ENCODE measurements at places on chromosomes 5 and 9.
A peak's percentile ranks its signal among the peaks of the same experiment; 100 is the strongest.

DNA sequence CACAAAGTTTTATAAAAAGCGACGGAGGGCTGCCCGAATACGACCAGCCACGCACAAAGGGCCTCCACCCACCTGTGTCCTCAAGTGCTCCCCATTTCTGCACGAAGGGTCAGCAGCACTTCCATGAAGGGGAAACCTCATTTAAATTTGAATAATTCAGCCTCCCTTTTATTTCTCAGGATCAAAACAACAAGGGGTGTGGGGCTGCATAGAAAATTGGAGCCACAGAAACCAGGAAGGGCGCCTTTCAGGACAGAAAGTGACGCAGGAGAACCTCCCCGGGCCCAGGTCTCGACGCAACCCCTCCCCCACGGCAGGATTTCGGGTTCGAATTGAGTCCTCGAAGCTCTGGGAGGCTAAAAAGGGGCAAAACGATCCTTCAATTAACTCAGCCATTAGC lies 2.1 kb downstream of the NRARP start:
- DNase-seq, result no peak

GRCh38 chr5:143605403-143606005 lies 202.0 kb upstream of the NR3C1 start:
- DNase-seq, result peak; percentile 48

- peak; percentile 51 for DNase-seq
Measured at GRCh38 chr9:97740848-97741821, 44.0 kb upstream of the XPA start.

DNA sequence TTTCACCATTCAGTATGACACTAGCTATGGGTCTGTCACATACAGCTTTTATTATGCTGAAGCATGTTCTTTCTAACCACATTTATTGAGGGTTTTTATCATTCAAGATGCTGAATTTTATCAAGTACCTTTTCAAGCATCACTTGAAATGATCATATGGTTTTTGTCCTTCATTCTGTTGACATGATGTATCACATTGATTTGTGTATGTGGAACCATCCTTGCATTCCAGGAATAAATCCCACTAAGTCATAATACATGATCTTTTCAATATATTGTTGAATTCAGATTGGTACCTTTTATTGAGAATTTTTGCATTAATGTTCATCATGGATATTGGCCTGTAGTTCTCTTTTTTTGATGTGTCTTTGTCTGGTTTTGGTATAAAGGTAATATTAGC lies 317.4 kb downstream of the NNT start:
- no peak for DNase-seq

DNA sequence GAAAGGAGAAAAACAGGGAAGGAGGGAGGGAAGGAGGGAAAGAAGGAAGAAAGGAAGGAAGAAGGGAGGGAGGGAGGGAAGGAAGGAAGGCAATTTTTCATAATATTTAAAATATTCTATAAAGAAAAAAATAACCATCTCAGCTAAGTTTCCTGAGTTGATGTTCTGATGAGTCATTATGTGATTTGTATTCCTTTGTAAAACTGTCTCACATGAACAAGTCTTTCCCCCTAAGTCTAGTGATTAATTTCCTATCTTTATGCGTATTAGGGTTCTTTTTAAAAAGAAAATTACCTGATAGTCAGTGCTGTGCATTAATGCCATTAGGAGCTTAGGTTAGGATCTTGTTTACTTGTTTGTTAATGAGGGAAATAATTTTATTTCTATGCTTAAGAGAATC lies 94.1 kb downstream of the RASEF start:
- no peak for DNase-seq

GRCh38 chr5:127959152-127959764 lies 124.3 kb upstream of the SLC12A2 start:
- DNase-seq, result peak; percentile 62

DNA sequence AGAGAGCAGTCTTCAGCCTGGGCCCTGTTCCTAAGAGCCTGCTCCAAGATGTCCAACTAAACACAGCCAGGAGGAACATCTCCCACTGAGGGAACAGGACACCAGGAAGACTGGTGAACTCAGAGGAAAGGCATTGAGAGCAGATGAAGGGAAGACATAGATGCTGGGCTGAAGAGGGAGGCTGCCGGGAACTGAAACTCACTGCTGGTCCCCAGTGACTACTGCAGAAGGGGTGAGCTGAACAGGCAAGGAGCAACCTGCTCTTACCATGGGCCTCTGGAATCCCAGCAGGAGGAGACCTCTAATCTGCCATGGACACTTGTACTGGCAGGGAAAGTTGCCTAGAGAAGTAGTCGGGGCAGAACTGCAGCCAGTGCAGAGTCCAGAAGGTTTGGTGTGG lies 95.7 kb downstream of the TRPM3 start:
- DNase-seq, result no peak

DNA sequence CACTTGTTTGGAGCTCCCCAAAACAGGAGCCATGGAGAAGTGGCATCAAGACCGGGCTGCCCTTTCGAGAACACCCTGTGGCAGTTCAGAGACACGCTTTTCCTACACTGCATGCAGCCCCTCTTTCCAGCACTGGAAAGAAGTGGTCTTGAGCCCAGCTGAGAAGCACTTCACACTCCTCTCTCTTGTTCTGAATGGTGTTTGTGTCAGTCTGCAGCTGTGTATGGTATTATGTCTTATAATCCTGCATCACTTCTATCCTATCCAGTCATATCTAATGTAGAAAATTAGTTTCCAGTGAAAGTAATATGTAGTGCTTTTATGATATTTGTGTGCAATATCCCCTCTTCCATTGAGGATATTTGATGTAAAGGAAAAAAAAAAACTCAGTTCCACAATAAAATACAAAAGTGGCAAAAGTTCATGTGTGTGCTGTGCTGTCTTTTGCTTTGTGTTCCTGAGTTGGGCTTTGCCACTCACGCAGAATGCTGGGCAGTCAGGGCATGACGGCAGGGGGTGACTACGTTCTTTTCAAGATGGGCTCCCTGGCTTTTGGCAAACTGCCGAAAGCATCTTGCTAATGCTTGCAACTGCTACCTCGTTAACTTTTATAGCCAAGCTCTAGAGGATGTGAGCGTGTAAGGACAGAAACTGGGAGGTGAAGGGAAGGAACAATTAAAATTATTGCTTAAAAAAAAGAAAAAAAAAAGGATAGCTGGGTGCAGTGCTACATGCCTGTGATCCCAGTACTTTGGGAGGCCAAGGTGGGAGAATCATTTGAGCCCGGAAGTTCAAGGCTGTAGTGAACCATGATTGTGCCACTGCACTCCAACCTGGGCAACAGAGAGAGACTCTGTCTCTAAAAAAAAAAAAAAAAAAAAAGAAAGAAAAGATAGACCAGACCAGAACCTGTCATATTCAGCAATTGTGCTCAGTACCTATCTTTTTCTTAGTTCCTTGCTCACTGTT lies 102.2 kb downstream of the MAP1B start:
- peak; percentile 27 for DNase-seq

DNA sequence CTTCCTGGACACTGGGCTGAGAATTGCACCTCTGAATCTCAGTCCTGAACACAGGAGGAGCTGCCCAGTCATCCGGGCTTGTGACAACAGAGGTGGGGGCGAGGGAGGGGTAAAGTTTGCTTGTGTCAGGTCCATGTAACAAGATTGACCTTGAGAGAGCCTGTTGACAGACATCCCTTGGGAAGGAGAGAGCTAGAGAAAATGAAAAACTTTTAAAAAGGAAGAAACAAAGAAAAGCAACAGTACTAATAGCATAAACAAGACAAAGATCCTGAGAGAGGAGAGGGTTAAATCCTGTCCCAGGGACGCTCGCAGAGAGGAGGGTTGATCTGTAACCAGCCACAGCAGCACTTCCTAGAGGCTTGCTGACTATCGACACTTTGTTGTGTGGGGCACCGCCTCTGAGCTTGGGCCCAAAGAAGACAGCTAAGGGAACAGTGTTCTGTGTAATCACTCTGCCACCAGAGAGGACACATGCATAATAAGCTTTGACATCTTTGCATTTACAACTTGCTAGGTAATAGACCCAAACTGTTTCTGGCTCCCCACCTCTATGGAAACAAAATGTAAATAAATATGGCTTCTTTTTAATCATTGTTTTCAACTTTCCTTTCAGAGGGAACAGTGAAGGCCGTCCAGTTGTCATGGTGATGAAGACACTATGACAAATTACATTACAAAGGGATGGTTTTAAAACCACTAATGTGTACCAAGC lies 363.7 kb downstream of the CSNK1G3 start:
- DNase-seq, result no peak

GRCh38 chr5:181166812-181167733 lies 19.7 kb downstream of the OR2V2 start:
- no peak for DNase-seq

DNA sequence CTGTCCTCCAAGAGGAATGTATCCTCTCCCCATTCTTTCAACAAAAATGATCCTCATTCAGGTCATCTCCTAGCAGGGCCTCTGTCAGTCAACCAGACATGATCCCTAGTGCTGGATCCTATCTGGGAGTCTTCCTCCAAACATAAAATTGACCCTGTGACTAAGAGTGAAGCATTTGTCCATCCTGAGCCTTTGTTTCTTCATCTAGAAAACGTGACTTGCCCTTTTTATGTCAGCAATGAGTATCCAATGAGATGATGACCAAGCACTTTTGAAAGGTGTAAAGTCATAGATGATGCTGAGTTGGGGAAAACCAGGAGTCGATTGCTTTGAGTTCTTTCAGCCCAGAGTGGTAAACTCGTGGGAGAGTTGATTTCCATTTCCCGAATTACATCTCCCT lies 143.3 kb downstream of the CMYA5 start:
- DNase-seq, result no peak

DNA sequence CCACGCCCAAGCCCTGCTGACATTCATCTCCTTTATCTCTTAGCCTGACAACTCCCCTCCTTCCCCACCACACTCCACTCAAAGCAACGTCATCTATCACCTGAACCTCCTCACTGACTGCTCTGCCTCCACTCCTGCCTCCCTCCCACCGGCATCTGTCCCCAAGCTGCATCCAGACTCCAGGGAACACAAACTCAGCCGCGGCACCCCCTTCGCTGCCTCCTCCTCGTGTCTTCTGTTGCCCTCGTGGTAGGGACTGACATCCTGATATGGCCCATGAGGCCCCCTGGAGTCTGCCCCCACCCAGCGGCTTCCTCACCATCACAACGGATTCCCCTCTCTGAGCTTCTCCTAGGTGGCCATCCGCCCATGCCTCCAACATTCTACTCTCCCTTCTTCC lies 101.0 kb upstream of the TAS2R1 start:
- DNase-seq, result no peak

GRCh38 chr9:7363777-7364477 lies 435.7 kb downstream of the DMAC1 start:
- no peak for DNase-seq

GRCh38 chr5:74578356-74579044 lies 62.0 kb downstream of the ENC1 start:
- no peak for DNase-seq

DNA sequence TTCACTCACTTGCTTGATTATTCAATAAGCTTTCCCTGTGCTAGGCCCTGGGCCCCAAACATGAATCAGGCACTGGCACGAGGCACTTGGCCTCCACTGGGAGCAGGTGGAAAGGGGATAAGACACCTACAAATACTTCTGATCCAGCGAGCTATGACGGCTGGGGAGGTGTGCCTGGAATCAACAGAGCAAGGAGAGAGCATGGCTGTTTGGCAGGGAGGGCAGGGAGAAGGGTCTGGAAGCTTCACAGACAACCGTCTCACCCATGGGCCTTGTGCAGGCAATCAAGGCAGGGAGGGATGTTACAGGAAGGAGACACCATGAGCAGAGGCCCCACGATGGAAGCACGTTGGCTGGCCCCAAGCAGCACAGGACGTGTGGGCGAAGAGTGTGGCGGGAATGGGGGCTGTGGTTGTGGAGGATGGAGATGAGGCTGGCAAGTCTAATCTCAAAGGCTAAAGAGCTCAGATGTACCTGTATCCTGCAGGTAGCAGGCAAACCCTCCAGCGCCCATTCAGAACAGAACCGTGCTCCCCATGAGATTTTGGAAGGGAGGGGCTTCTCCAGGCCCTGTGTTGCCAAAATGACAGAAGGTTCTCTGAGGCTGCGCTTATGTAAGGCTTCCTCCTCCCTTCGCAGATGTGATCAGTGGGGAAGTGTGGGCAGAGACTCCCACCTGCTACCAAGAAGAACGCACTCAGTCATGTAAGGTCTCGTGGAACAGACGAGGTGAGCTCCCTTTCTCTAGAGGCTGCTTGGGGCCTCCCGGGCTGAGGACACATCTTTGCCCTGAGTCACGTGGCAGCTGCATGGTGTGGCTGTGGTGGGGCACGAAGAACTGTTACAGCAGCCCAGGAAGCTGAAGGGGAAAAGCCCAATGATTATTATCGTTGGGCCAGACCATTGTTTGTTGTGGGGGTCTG lies 189.7 kb downstream of the DAB2IP start:
- DNase-seq, result no peak

GRCh38 chr5:83711982-83712601 lies 8.6 kb downstream of the HAPLN1 start:
- DNase-seq, result peak; percentile 36

GRCh38 chr5:128774605-128775004 lies 190.7 kb upstream of the SLC27A6 start:
- no peak for DNase-seq

GRCh38 chr5:133917785-133918184 lies 50.6 kb downstream of the C5orf15 start:
- DNase-seq, result no peak

- DNase-seq, result peak; percentile 76
Measured at GRCh38 chr5:15285901-15286583, 213.9 kb upstream of the FBXL7 start.

DNA sequence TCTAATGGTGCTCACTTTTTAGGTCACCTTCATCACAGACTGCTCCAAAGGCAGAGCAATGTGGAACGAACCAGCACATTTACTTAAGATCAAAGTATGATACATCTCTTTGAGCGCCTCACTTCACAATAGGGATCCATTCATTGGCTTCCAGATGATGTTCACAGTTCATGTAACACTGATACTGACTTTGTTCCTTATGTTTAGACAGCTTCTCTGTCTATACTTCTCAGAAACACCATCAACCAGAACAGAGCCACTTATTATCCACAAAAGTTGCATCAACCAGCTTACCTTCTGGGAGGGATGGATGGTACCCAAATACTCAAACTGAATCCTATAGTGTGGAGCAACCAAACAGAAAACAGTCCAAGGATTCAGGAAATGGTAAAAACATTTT lies 4.6 kb downstream of the PTAR1 start:
- DNase-seq, result no peak

- DNase-seq, result no peak
Measured at GRCh38 chr5:141714542-141715310, 32.7 kb upstream of the ARAP3 start.

DNA sequence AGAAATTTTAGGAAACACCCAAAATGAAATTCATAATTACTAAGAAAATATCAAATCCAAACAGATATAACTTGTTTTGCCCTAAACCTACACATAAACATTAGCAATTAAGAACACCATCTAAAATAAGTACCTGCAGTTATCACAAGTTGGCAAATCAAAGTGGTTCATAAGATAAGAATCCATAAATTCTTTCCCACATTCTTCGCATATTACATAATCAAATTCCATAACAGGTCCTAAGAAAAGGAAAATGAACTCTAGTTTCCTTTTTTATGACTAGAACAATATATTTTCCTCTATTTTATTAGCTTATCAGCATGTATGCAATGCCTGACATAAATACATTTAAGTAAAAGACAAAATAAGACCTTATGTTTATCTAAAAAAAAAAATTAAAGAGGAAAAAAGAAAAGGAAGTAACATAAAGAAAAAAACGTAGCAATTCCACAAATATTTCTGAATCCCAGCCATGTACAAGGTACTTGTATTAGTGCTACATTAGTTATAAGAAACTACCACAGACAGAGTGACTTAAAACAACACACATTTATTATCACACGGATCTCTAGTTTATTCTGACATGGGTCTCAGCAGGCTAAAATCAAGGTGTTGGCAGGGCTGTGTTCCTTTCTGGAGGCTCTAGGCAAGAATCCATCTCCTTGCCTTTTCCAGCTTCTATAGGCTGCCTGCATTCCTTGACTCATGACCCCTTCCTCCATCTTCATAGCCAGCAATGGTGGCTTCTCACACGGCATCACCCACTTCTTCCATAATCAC lies 7.5 kb downstream of the XPA start:
- peak; percentile 16 for DNase-seq
